Activated CD4-positive, alpha-beta memory T cell treated with anti-CD3 and anti-CD28 coated beads, Interleukin-2, amount 10 ng/mL, durations not matched to agents 7 days and 5 days (primary cell): ENCODE measurements at places on chromosomes 1 and 21. TPM values are rescaled to one million over a fixed set of nuclear protein-coding genes. Genes with fewer than 3 reads are reported as not detected.

Gene PGLYRP3
- not detected for total RNA-seq

Gene MYCL
- 0.18 TPM for total RNA-seq

Gene FCRLB
- total RNA-seq, result 0.35 TPM

GRCh38 chr21:43297989-43298388 lies 128.9 kb downstream of the SIK1 start:
- H3K4me3 ChIP-seq, result no peak overlapping the region
- no peak for DNase-seq
- H3K27ac ChIP-seq, result no peak overlapping the region
- H3K4me1 ChIP-seq, result no peaks in the 10 kb centered on the region
- no peaks in the 10 kb centered on the region for H3K36me3 ChIP-seq

DNA sequence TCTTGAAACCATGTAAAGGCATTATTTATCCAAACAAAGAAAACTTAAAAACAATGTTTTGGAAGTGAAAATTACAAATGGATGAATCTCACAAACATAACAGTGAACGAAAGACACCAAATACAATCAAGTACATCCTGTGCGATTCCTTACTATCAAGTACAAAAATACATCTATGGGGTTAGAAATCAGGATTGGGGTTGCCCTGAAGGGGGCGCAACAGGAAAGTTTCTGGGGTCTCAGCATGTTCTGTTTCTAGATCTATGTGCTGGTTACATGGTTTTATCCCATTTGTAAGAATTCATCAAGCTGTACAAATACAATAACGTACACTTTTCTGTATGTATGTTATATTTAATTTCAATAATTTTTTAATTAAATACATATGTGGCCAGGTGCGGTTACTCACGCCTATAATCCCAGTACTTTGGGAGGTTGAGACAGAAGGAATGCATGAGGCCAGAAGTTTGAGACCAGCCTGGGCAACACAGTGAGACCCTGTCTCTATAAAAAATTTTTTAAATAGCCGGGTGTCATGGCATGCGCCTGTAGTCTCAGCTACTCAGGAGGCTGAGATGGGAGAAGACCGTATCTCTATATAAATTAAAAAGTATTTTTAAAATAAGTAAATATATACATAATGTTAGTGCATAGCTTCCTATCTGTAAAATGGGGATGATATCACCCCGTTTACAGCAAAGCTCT lies 121.5 kb upstream of the SOD1 start:
- no peak overlapping the region for H3K4me3 ChIP-seq
- H3K36me3 ChIP-seq, result no peaks in the 10 kb centered on the region
- H3K27me3 ChIP-seq, result no peaks in the 10 kb centered on the region
- no peak overlapping the region for H3K27ac ChIP-seq

DNA sequence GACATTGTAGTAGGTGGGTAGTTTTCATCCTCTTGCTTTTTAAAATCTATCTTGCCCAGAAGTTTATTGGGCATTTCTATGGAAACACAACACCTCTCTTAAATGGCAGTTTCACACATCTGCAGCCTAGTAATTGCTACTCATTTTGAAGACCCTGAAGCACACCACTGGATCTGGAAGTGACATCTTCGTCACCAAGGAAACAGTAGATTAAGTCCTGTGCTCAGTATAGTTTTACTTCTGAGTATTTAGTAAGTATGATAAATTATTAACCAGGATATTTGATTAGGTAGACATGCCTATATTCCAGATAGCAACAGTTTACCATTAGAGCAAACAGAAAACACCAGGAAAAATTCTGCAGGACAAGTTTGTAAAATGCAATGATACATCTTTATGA lies 48.7 kb downstream of the UCK2 start:
- H3K36me3 ChIP-seq, result peaks cover 10% of the 10 kb centered on the region
- no peaks in the 10 kb centered on the region for H3K27me3 ChIP-seq
- H3K4me3 ChIP-seq, result no peak overlapping the region
- H3K4me1 ChIP-seq, result peaks cover 47% of the 10 kb centered on the region

GRCh38 chr1:240666568-240667198 lies 54.7 kb upstream of the GREM2 start:
- no peaks in the 10 kb centered on the region for H3K27me3 ChIP-seq
- peaks cover 14% of the 10 kb centered on the region for H3K4me1 ChIP-seq
- no peak overlapping the region for H3K4me3 ChIP-seq
- peak overlapping the region; percentile 23 for H3K27ac ChIP-seq

DNA sequence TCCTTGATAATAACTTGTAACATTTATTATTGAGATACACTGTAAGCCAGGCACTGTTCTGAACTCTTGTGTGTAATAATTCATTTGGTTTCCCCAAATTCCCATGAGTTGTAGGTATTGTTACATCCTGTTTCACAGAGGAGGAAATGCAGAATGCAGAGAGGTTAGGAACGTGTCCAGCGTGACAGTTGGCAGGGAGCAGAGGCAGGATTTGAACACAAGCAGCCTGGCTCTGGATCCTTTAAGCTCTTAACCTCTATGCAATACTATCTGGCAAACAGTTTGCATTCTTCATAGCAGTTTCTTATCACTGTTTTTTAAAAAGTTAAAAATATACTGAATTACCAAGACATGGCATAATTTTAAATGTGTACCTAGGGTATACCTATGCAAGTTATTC lies 30.5 kb downstream of the EEIG2 start:
- no peaks in the 10 kb centered on the region for H3K27me3 ChIP-seq
- no peak overlapping the region for H3K4me3 ChIP-seq
- peaks cover 39% of the 10 kb centered on the region for H3K4me1 ChIP-seq
- peaks cover 6% of the 10 kb centered on the region for H3K36me3 ChIP-seq
- H3K27ac ChIP-seq, result peak overlapping the region; percentile 64

- no peak overlapping the region for H3K4me3 ChIP-seq
- no peaks in the 10 kb centered on the region for H3K36me3 ChIP-seq
- no peak overlapping the region for H3K27ac ChIP-seq
Measured at GRCh38 chr1:182784556-182785171, 4.9 kb upstream of the NPL start.

GRCh38 chr1:22080191-22080590 lies 27.7 kb downstream of the CDC42 start:
- no peak for DNase-seq
- H3K27me3 ChIP-seq, result no peaks in the 10 kb centered on the region
- H3K4me1 ChIP-seq, result peaks cover 73% of the 10 kb centered on the region
- no peak overlapping the region for H3K4me3 ChIP-seq
- peaks cover 80% of the 10 kb centered on the region for H3K36me3 ChIP-seq
- H3K27ac ChIP-seq, result no peak overlapping the region

- H3K4me1 ChIP-seq, result peaks cover 5% of the 10 kb centered on the region
- H3K36me3 ChIP-seq, result peaks cover 46% of the 10 kb centered on the region
- DNase-seq, result no peak
- H3K4me3 ChIP-seq, result no peak overlapping the region
- H3K27me3 ChIP-seq, result no peaks in the 10 kb centered on the region
Measured at GRCh38 chr1:12460911-12461621, 156.9 kb downstream of the DHRS3 start.
